Omental fat pad (tissue), 4 donors: ENCODE measurements at places on chromosomes 3 and 15. TPM values are rescaled to one million over a fixed set of nuclear protein-coding genes. Genes with fewer than 3 reads are reported as not detected.

PRKCD gene
- 22.6 TPM for total RNA-seq

CYP1A2 gene
- not detected for total RNA-seq

TGM4 gene
- not detected for total RNA-seq

ASB14 gene
- total RNA-seq, result not detected

ABI3BP gene
- 37.4 TPM for total RNA-seq

GPR160 gene
- 5.5 TPM for total RNA-seq

C3orf18 gene
- total RNA-seq, result 11.1 TPM

ZNF774 gene
- 0.75 TPM for total RNA-seq

RAD18 gene
- 9.8 TPM for total RNA-seq

DPPA2 gene
- not detected for total RNA-seq

TLR9 gene
- not detected for total RNA-seq

SLC12A8 gene
- total RNA-seq, result 8.7 TPM

PLS1 gene
- total RNA-seq, result 2.8 TPM

C3orf85 gene
- total RNA-seq, result not detected

CPN2 gene
- total RNA-seq, result not detected

ARL8B gene
- total RNA-seq, result 64.8 TPM

HRH1 gene
- 3.6 TPM for total RNA-seq

DNA sequence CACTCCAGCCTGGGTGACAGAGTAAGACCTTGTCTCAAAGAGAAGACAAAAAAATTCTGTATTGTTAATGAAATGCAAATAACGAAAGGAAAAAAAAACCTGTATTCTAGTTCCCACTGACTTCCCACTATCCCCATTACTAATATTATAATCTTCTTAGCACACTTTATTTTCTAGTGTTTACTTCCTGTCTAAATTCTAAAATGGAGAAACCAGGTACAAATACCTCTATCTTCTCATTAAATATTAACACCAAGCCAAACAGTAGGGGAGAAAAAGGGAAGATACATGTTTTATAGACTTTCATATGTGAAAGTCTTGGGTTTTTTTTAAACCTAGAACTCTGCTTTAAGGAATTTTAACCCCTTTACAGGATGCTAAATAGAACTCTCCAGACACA, 55.3 kb upstream of the PLXND1 start:
- no peak for DNase-seq

DNA sequence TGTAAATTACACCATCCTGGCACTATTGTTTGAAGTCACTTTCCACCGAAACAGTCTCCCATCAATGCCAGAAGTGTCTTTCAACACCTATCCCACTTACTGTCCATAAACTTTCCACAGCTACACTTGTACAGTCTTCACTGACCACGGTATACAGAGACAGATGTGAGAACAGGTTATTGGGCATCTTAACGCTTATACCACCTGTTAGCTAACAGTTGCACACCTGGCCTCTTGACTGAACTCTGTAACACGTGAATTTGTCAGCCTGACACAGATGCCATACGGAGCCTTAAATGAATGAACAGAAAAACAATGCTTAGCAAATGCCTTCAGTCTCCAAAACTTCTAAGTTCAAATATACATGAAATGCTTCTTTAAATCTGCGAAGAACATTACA, 440.5 kb downstream of the SHQ1 start:
- DNase-seq, result no peak

GRCh38 chr15:68984586-68984985, 29.9 kb upstream of the NOX5 start:
- no peak for DNase-seq

DNA sequence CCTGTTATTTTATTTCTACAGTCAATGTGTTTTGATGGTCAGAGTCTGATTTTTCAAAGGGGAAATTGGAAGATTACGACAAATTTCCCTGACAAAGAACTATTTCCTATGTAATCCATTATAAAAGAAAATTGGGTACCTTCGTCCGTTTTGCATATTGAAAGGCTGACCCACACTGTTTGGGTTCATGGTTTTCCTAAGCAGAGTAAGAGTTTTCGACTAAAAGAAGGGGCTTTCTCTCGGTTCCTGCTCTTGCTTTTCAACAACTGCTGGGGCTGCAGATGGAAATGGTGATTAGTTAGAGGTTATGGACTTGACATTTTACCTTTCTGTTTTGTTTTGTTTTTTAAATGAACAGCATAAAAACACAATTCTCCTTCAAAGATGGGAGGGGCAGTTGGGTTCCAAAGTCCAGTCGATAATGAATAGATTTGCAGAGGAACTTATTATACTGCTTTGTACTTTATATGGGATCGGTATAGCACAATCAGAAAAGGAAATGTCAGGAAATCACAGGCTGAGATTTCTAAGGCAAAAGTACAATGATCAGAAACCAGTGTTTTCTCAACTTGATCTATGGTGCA, 978 bp downstream of the KCNMB2 start:
- DNase-seq, result no peak

- no peak for DNase-seq
Measured at GRCh38 chr3:55569033-55569599, 82.0 kb upstream of the WNT5A start.

DNA sequence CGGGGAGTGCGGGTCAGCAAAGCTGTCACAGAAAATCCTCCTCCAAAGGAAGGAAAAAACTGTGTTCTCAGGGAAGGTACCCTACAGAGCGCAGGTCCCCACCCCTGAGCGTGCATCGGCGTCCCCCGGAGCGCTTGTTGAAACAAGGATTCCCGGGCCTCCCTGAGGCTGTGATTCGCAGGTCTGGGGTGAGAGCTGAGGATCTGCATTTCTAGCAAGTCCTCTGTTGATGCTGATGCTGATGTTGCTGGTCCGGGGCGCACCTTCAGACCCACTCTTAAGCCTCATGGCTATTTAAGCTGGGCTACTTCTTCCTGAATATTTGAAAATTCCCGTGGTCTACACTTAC, 226.2 kb upstream of the IGF1R start:
- DNase-seq, result no peak

- no peak for DNase-seq
Measured at GRCh38 chr3:38084334-38085310, 45.6 kb downstream of the DLEC1 start.

GRCh38 chr3:75015280-75015679, 400.8 kb upstream of the CNTN3 start:
- no peak for DNase-seq

- DNase-seq, result no peak
Measured at GRCh38 chr3:59549962-59550361, 500.1 kb upstream of the CFAP20DC start.

DNA sequence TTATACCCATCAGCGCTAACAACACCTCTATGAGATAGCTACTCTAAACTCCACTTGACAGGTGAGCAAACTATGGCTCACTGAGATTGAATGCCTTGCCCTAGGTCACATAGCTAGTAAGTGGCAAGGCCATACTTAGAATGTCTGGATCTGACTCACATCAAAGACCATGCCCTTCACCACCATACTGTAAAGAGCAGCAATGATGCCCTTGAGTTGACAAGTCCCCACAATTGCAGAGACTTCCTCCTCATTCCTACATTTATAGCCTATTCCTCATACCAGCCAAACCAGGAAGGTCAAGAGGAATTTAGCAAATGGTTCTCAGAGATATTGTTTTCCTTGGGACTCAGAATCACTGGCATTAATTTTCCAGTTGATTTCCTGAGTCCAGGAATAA, 157.8 kb upstream of the SNTN start:
- DNase-seq, result no peak

GRCh38 chr3:38226273-38226672, 39.3 kb upstream of the SLC22A13 start:
- no peak for DNase-seq

DNA sequence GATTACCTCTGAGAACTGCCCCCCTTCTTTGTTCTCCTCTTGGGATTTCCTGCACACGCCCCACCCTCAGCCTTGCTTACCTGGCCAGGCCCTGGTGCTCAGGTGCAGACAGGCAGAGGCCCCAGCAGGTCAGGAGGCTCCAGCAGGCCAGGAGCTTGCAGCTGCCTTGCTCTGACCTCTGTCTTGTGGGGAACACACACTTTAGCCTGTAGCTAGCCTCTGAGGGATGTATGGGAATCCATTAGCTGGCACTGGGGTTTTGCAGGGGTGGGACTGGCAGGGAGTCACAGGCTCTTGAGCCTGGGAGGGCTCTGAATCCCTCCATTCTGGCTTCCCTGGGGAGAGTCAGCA, 2.7 kb downstream of the SMAD6 start:
- DNase-seq, result no peak

DNA sequence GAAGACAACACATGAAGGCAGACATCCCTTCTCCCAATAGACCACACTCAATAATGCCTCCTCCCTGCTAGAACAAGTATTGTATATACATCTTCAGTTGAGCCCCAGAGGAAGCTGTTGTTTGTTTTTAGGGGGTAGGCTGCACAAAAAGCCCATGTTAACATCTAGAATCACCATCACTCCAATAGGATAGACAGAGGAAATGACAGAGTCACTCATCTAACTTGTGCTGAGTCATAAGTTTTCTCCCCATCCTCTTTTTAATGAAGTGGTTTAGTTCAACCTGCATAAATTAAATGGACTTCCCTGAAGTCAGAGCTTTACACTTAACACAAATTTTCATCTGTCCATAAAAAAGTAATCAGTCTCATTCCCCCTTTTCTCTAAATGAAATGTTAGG, 122.9 kb upstream of the SPATA12 start:
- no peak for DNase-seq

GRCh38 chr3:177752831-177753230, 555.5 kb upstream of the TBL1XR1 start:
- DNase-seq, result no peak

DNA sequence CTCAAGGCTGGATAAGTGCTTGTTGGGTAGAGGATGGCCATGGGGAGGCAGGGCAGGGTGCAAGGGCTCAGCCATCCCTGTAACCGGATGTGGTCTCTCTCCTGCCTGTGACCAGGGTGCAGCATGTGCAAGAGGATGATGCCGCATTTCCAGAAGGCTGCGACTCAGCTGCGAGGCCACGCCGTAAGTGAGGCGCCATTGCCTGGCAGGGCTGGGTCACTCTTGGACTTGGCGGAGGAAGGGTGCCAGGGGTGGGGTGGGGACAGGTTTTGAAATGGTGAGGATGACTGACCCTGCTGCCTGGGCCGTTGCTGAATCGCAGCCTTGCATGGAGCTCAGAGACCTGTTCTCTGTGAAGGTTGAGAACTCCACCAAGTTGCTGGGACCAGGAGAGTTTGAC, 49.3 kb downstream of the PDIA5 start:
- no peak for DNase-seq

- no peak for DNase-seq
Measured at GRCh38 chr15:76151599-76151974, 91.8 kb downstream of the TMEM266 start.

- no peak for DNase-seq
Measured at GRCh38 chr15:35179739-35180138, 94.6 kb upstream of the NANOGP8 start.

DNA sequence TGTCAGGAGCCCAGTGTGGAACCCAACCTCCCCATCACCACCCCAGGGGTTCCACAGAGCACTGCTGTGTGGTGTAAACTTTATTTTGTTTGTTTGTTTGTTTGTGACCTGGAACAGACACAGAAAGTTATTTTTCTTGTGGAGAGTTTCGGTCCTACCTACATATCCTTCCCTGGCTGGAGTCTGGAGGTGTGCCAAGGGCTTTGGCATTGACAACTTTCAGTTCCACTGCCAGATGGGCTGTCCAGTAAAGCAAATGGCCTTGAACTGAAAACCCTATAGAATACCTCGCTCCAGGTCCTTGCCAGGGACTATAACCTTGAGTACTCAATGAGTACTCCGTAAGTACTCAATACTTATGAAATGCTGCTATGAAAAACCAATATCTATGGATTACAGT, 103.5 kb downstream of the MITF start:
- DNase-seq, result no peak

DNA sequence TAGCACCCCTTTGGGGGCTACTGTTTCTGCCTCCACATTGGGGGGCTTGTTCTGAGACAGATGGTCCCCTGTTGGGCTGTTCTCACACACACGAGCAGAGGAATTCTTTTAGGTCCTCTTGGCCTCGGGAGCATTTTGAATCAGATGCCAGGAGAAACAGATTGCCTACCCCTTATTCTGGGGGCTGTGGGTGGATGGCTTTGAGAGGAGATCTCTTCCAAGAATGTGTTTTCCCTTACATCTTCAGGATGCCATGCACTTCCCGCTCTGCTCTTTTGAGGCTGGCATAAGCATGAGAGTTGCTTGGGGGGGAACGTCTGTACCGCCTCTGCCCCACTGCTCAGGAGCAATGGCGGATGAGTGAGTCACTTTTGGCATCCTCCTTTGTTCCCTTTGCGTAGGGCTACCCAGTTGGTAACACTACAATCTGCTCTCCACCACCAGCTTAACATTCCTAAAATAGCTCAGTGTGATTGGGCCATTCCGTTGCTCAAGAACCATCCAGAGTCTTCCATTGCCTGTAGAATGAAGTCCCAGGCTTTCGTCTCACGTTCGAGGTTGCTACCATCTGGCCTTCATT, 154.4 kb downstream of the RPLP1 start:
- no peak for DNase-seq

DNA sequence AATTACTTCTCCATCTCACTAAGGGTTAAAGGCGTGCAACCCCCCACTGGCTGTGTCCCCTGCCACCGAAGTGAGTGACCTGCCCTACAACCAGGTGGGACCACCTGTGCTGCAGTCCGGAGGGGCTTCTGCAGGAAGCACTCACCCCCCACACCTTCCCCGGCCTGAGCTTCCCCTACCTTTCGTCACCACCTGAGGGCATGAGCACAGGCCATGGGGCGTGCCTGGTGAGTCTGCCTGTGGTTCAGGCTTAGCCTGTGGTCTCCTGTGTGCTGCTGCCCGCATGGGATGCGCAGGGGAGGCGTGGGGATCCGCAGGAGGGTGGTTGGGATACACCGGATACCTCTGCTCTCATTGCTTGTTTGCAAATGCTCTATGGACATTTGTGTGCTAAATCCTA, 46.0 kb downstream of the KLHL25 start:
- DNase-seq, result no peak

GRCh38 chr3:191627064-191627463, 166.1 kb downstream of the PYDC2 start:
- DNase-seq, result no peak

GRCh38 chr3:43883729-43884396, 193.1 kb downstream of the ABHD5 start:
- DNase-seq, result no peak

- no peak for DNase-seq
Measured at GRCh38 chr3:46737329-46737731, 19.7 kb upstream of the PRSS50 start.

DNA sequence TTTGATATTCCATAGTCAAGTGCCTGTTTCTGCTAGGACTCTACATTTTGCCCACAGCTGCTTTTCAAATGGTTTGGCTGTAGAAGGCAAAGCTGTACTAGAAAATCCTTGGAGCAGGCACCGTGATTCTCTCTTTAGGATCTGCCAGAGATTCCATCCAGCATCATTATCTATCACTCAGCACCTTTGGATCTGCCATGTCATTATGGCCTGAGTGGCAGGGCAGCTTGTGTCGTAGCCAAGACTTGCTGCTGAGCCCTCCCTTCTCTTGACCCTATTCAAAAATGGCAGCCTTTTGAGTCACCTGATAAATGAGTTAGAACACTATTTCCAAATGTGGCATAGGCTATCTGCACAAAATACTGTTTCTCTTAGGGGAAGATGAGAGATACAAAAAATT, 8.1 kb upstream of the CMSS1 start:
- no peak for DNase-seq
